GM23338 (cell line): ENCODE measurements at places on chromosomes 13 and 19. TPM values are rescaled to one million over a fixed set of nuclear protein-coding genes. Genes with fewer than 3 reads are reported as not detected.

Gene PALM
- 3.8 and 4.8 TPM in 2 replicates for polyA plus RNA-seq

Gene REEP6
- polyA plus RNA-seq: 20.0 and 23.4 TPM in 2 replicates

Gene PNMA8B
- polyA plus RNA-seq: 0.44 and 0.80 TPM in 2 replicates

Gene KATNAL1
- polyA plus RNA-seq: 6.0 and 6.1 TPM in 2 replicates

Gene PSG4
- polyA plus RNA-seq: 0.26 TPM in 1 of 2 replicates, not detected in the other

Gene LPAR6
- polyA plus RNA-seq: 1.9 and 2.1 TPM in 2 replicates
